Trophoblast cell (in vitro differentiated cells and primary cell): ENCODE measurements at places on chromosomes 12 and 14.
A peak's percentile ranks its signal among the peaks of the same experiment; 100 is the strongest.

- DNase-seq = no peak
These were observed 56.1 kb downstream of the CDC42BPB start for GRCh38 chr14:103001226-103001625.

DNA sequence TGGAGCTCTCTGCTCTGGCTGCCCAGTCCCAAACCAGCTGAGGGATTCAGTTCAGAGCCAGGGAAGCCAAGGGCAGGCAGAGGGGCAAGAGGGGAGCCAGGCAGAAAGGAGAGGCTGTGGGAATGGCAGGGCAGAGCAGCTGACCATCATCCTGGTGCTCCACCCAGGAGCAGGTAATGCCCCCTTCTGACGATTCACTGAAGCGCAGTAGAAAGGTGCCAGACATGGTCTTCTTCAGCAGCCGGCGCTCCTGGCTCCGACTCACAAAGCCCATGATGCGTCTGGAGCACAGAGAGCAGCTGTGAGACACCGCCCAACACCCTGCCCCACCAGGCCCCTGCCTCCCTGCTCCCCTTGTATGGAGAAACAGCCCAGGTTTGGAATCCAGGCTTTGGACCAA, 8.0 kb downstream of the IL23A start:
- no peak for DNase-seq

- peak; percentile 82 for DNase-seq
These were observed 125.8 kb upstream of the AVPR1A start for GRCh38 chr12:63276537-63277365.

GRCh38 chr12:131757111-131757510, 46.2 kb downstream of the SFSWAP start:
- DNase-seq = no peak

DNA sequence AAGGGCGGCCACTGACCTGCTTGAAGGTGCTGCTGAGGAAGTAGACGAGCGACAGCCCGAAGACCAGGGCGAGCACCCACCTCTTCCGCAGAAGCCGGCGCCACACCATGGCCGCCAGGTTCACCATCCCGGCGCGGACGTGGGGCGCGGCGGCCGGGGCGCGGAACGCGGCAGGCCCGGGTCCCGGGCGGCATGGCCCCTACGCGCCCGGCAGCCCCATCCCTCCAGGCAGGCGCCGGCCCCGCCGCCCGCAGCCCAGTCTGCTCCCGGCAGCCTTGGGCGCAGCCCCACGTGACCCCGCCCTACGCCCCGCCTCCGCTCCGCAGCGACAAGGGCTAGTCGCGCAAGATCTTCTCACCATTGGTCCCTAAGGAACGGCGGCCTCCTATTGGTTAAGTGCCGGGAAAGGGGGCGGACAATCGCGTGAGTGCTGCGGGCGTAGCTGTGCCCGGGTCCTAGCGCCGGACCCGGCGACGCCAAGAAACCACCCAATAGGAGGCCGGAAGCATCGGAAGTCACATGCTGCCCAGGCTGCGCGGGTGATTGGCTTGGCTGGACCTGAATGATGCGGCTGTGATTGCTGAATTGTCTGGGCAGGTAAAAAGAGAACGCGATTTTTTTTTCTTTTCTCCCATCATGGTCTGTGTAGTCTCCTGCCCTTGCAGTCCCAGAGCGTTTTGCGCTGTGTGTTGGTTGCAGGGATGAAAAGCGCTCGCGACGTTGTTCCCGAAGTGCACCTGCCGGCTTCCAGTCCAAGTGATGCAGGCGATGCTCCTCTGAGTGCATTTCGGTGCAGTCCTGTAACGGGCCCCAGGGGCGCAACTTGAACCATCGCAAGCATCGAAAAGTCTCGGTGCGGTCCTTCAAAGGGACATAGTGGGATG, at the start of the genes RNFT2 and SPRING1:
Gene RNFT2 (plus strand): TSS at position 542 of the 884 bp plus-strand sequence. CDS start 2,183 bp downstream, outside the sequence.
Gene SPRING1 (minus strand): TSS at position 296 of the 884 bp plus-strand sequence. CDS start 169 bp downstream, at position 127.
- DNase-seq = peak; percentile 99

DNA sequence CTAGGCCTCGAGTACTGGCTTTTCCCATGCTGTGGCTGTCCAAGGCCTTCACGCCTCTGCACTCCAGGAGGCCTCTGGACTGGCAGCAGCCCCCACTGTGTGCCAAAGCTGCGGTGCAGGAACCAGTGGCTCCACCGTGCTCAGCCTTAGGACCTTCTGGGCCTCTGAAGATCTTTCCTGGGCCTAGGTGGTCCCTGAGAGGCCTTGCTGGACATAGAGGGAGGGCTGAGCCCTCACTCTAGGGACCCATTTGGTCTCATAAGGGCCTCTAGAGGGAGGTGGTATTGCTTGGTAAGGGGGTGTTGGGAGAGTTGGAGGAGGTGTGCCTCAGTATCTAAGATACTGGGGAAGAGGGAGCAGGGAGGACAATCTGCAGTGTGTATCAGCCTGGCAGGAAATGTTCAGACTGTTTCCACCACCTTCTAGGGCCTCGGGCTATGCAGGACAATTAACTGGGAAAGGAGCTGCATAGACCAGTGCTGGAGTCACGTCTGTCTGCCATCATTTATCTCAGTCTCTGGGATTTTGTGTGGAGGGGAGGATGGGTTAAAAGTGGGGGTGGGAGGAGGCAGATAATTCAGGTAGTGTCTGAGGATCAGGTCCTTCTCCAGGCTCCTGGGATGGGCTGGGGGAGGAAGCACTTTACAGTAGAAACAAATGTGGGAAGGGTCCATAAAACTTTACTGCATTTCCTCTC, 2.9 kb downstream of the HOXC5 start:
- no peak for DNase-seq

- no peak for DNase-seq
These were observed 10.5 kb upstream of the OR10P1 start for GRCh38 chr12:55626154-55626553.

DNA sequence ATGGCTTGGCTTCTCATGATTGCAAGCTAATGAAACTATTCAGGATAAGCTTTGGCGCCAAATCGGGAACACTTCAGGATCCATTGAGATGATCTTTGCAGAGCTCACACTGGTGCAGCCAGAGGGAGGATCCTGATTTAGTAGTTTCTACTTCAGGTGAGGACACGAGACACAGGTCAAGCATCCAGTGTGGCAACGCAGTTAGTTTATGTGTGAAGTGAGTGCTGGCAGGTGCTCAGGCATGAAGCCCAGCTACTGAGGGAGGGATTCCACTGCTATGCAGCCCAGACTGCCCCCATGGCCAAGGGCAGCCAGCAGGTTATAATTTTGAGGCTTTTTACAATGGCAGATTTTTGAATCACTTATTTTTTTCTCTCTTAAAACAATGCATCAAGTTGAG, 113.5 kb upstream of the PCED1B start:
- DNase-seq = no peak

DNA sequence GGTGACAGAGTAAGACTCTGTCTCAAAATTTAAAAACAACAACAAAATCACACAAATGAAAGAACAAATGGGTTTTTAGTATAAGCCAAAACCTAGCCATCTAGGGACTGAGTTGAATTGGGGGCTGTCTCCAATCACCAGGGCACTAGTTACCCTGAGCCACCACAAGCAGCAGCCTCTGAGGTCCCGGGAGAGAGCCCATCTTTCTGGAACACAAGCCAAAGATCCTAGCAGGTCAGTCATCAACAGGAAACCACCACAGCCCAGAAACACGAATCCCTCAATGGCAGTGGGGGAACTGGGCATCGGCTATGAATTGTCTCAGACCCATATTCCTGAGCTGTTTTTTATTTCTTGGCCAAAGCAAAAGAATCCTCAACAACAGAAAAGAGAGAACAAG, 75.3 kb downstream of the KDM2B start:
- DNase-seq = no peak

- DNase-seq = no peak
These were observed 575 bp downstream of the L2HGDH start for GRCh38 chr14:50311337-50311971.

GRCh38 chr12:64900540-64900939, 76.1 kb downstream of the TBC1D30 start:
- no peak for DNase-seq

DNA sequence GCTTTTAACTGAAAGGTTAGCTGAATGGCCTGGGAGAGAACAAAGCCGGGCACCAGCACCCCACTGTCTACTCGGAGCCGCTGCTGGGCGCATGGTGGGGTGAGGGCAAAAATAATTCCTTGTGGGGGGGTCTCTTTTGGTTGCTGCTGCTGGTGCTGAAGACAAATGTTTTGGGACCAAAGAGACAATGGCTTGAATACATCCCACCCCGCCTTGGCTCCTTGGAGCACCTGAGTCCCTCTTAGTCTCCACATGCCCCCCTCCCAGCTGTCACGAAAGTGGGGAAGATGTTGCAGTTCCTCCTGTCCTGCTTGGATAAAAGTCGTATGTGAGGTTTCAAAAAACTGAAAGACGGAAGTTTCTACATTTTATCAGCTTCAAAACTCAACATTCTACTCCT, 85.0 kb downstream of the PIWIL1 start:
- no peak for DNase-seq

DNA sequence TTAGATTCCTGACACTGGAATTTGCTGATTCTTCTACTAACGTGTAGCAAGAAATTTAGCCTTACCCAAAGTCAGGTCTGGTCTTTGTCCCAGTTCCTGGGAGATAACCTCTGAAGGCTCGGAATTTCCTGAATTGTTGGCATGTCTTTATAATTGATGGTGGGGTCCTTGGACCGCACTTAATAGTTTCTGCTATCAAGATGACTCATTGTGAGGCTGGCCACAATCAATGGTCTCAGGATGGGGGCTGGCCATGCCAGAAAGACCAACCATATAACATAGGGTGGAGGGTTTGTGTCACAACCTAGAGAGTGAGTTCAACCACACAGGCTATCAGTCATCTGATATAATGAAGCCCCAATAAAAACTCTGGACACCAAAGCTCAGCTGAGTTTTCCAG, 259.7 kb downstream of the DAD1 start:
- DNase-seq = no peak

DNA sequence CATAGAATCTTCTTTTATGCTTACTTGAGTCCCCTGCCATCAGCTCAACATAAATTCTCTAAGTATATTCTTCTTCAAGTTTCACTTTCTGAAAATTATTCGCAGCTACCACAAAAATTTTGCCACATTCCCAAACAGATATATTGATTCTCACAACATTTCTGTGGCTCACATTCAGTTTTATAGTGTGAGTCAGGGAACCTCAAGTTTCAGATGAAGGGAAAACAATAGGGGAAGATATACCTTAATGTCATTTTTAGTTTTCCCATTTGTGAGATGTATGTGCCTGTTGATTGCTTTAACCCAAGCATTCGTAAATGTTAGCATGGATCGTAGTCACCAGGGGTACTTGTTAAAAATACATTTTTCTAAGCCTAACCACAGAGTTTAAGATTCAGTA, 465.8 kb downstream of the CCER1 start:
- no peak for DNase-seq

- peak; percentile 62 for DNase-seq
These were observed 12.9 kb upstream of the MCRS1 start for GRCh38 chr12:49580572-49581535.

- DNase-seq = no peak
These were observed 52.9 kb downstream of the C12orf42 start for GRCh38 chr12:103442822-103443221.

DNA sequence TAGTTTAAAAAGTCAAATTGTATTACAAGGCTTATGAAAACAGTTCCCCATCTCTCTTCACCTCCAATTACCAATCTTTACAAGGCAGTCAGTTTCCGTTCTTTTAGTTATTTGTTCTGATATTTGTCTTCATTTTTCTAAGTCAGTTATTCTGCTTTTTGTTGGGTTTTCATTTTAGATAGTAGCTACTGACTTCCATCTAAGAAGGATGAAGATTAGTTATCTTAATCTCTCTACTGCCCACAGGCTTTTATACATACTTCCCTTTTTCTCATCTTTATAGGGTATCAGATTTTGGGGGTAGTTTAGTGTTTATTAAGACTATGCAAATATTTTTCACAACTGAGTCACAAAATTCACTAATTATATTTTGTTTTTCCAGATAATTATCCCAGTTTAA, 38.4 kb downstream of the FRS2 start:
- no peak for DNase-seq

DNA sequence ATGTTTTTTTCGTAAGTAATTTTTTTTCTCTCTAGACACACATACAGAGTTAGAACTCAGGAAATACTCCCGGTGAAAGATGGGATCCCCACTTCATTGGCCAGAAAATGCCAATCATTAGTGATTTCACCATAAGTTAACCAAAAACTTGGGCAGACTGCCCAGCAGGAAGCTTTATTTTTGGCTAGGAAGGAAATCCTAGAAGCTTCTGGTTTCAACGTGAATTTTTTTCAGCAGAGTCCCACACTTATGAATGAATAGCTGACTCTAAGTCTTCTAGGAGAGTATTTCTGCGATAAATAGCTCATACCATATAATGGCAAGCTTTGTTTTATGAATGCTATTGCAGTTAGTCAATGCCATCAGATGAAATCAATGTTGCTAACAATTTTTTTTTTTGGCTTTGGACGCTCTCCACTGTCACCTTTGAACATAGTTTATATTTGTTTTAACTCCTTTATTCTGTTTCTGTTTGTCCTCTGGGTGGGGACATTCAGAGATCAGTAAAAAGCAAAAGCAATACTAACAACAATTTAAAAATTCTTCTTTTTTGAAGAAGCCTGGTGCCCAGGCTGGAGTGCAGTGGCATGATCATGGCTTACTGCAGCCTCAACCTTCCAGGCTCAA, 9.5 kb downstream of the PPP1CC start:
- no peak for DNase-seq

- DNase-seq = no peak
These were observed 75.8 kb upstream of the RIN3 start for GRCh38 chr14:92437729-92438285.

DNA sequence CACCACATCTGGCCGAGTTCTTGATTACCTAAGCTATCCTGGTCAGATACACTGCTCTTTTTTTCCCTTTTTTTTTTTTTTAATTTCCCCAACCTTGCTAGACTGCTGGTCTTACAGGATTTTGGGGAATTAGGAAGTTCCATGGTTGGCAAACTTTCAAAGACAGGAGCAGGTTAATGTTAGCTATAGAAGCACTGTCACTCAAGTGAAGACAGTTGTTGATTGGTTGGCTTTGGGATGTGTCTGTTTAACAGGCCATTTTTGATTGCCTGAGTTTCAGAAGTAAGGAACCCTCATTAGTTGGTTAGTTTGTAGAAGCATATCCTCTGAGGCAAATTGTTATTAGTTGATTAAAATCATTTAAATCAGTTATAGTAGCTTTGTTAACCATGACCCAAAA, 36.8 kb downstream of the RAP1B start:
- DNase-seq = no peak

DNA sequence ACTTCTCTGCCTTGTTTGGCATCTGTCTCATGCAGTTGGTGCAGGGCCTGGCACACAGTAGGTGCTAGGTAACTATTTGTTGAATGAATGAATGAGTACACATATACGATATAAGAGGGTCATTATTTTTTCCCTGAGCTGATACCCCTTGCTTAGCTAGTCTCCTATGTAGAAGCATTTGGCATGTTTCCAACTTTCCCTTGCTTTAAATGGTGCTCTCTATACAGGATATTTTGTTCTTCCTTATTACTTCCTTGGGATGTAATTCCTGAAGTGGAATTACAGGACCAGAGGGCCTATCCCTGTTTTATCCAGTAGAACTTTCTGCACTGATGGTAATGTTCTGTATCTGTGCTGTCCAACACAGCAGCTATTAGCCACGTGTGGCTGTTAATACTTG, 250.1 kb upstream of the PWP1 start:
- no peak for DNase-seq

- peak; percentile 20 for DNase-seq
These were observed 939 bp downstream of the NPC2 start for GRCh38 chr14:74491956-74492775.
